H1 (cell line): ENCODE measurements at places on chromosomes 1 and 21. TPM values are rescaled to one million over a fixed set of nuclear protein-coding genes. Genes with fewer than 3 reads are reported as not detected.

GJA5 gene
- polyA plus RNA-seq: 1.2 and 2.0 TPM in 2 replicates

IFI44 gene
- polyA plus RNA-seq: not detected in 2 replicates

RLF gene
- 2.4 and 4.2 TPM in 2 replicates for polyA plus RNA-seq

SYT6 gene
- polyA plus RNA-seq: 83.5 and 92.8 TPM in 2 replicates

CTSS gene
- polyA plus RNA-seq: not detected in 2 replicates

TPTE gene
- not detected in 2 replicates for polyA plus RNA-seq

ATP1A2 gene
- polyA plus RNA-seq: 40.8 and 54.2 TPM in 2 replicates

CFHR4 gene
- not detected in 2 replicates for polyA plus RNA-seq

SPRR2A gene
- polyA plus RNA-seq: not detected in 2 replicates

SLAMF8 gene
- polyA plus RNA-seq: not detected in 2 replicates

OR2T33 gene
- polyA plus RNA-seq: not detected in 2 replicates

IVL gene
- not detected in 2 replicates for polyA plus RNA-seq

S100A4 gene
- 43.3 and 85.4 TPM in 2 replicates for polyA plus RNA-seq

RSPH1 gene
- 0.08 and 0.24 TPM in 2 replicates for polyA plus RNA-seq

NTRK1 gene
- polyA plus RNA-seq: 0.12 and 0.13 TPM in 2 replicates

ZYG11A gene
- 0.77 and 0.89 TPM in 2 replicates for polyA plus RNA-seq

PYHIN1 gene
- not detected in 2 replicates for polyA plus RNA-seq

MLLT11 gene
- 10.2 and 13.7 TPM in 2 replicates for polyA plus RNA-seq

RAB3B gene
- 9.4 and 12.5 TPM in 2 replicates for polyA plus RNA-seq

OR2L2 gene
- not detected in 2 replicates for polyA plus RNA-seq

KLF17 gene
- polyA plus RNA-seq: not detected in 2 replicates

OR2W3 gene
- 0.08 and 0.12 TPM in 2 replicates for polyA plus RNA-seq

IL20 gene
- not detected in 2 replicates for polyA plus RNA-seq

FCGR2B gene
- 0.05 and 0.11 TPM in 2 replicates for polyA plus RNA-seq

PEX10 gene
- 26.9 and 37.3 TPM in 2 replicates for polyA plus RNA-seq

CD48 gene
- polyA plus RNA-seq: 0.08 TPM in 1 of 2 replicates, not detected in the other

GABRD gene
- polyA plus RNA-seq: 3.0 and 3.3 TPM in 2 replicates

KRTAP19-7 gene
- polyA plus RNA-seq: not detected in 2 replicates

INSRR gene
- polyA plus RNA-seq: 0.02 TPM in 2 replicates

C8B gene
- not detected in 2 replicates for polyA plus RNA-seq

A3GALT2 gene
- polyA plus RNA-seq: not detected in 2 replicates

RGS4 gene
- 0.08 and 0.26 TPM in 2 replicates for polyA plus RNA-seq

SPATA46 gene
- not detected in 2 replicates for polyA plus RNA-seq

MX2 gene
- 2.8 and 3.1 TPM in 2 replicates for polyA plus RNA-seq

EIF2D gene
- polyA plus RNA-seq: 36.2 and 37.1 TPM in 2 replicates

C2CD2 gene
- polyA plus RNA-seq: 10.4 and 10.7 TPM in 2 replicates

KCNA2 gene
- 0.24 and 0.26 TPM in 2 replicates for polyA plus RNA-seq

BRDT gene
- polyA plus RNA-seq: 0.08 TPM in 2 replicates

ASAP3 gene
- polyA plus RNA-seq: 53.1 and 62.6 TPM in 2 replicates

SEC16B gene
- polyA plus RNA-seq: 0.94 and 1.4 TPM in 2 replicates

NBPF6 gene
- polyA plus RNA-seq: not detected in 2 replicates

LMOD1 gene
- polyA plus RNA-seq: 0.77 and 1.3 TPM in 2 replicates

SPOCD1 gene
- polyA plus RNA-seq: 2.9 and 4.2 TPM in 2 replicates
